Stromal cell of bone marrow (primary cell): ENCODE measurements at places on chromosomes 2 and 18.
A peak's percentile ranks its signal among the peaks of the same experiment; 100 is the strongest.

DNA sequence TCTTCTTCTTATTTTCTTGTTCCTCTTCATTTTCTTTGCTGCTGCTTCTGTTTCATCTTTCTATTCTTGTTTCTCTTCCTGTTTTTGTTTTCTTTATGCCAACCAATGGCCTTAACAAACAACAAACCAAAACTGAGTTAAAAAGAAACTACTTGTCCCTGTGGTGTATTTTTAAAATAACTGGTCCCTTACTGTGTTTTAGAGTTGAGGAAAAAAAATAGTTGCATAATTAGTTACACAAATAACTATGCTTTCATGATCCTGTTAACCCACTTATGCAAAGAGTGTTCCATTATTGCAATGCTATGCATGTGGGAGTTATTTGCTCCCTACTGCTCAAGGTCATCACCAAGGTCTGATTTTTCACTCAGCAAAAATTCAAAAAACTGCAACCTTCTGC, 39.5 kb upstream of the IMP4 start:
- DNase-seq = no peak

- peak; percentile 66 for DNase-seq
Measured at GRCh38 chr2:152396051-152396511, 61.1 kb downstream of the FMNL2 start.

GRCh38 chr2:217186152-217186551, 326.3 kb upstream of the TNP1 start:
- DNase-seq = no peak

- peak; percentile 87 for DNase-seq
Measured at GRCh38 chr2:54239427-54239826, 16.6 kb downstream of the TSPYL6 start.

- no peak for DNase-seq
Measured at GRCh38 chr2:40592218-40592617, 140.3 kb upstream of the SLC8A1 start.

DNA sequence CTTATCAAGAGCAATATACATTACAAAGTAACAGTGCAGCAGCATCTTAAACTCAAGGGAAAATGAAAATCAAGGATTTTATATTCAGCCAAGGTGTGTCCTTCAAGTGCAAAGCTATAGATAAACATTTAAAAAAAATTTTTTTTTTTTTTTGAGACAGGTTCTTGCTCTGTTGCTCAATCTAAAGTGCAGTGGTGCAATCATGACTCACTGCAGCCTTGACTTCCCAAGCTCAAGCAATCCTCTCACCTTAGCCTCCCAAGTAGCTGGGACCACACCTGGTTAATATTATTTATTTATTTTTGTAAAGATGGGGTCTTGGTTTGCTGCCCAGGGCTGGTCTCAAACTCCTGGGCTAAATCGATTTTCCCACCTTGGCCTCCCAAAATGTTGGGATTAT, 9.0 kb downstream of the CDKL4 start:
- no peak for DNase-seq

DNA sequence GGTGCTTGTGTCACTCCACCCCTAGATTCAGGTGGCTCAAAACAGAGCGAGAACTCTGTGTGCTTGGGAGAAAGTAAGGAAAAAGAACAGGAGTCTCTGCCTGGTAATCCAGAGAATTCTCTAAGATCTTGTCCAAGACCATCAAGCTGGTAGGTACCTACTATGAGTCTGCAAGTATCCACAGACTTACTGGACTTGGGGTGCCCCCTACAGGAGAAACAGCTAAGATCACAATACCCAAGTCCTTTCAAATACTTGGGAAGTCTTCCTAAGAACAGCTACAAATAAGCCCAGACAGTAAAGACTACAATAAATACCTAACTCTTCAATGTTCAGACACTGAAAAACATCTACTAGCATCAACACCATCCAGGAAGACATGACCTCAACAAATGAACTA, 1143.6 kb upstream of the ACVR2A start:
- DNase-seq = no peak

GRCh38 chr2:34529965-34530364, 930.9 kb upstream of the FAM98A start:
- DNase-seq = no peak

DNA sequence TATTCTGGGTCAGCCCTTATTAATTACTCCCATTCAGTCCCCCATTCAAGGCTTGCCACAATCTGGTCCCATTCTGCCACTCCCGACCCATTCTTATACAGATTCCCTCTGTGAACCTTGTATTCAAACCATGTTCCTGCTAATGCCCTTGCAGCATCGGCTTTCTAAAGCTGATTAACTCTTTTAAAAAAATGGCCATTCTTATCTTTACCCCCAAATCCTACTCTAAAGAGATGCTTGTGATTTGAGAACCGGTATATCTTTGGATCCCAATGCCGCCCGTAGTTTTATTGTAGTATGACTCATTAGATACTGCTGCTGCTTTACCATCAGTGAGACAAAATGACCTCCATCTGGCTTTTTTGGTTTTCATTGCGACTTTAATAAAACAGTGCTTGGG, 72.2 kb downstream of the XRCC5 start:
- no peak for DNase-seq

GRCh38 chr18:47436871-47437270, 185.4 kb upstream of the SKOR2 start:
- no peak for DNase-seq

GRCh38 chr2:67503066-67503795, 106.1 kb downstream of the ETAA1 start:
- peak; percentile 72 for DNase-seq

- no peak for DNase-seq
Measured at GRCh38 chr2:70103531-70104061, 16.3 kb downstream of the PCBP1 start.

GRCh38 chr2:219514196-219514761, at the start of gene ASIC4:
Gene ASIC4, plus strand, starts transcription at chr2:219514482. Its CDS starts 243 bp downstream, at chr2:219514725.
- DNase-seq = no peak

DNA sequence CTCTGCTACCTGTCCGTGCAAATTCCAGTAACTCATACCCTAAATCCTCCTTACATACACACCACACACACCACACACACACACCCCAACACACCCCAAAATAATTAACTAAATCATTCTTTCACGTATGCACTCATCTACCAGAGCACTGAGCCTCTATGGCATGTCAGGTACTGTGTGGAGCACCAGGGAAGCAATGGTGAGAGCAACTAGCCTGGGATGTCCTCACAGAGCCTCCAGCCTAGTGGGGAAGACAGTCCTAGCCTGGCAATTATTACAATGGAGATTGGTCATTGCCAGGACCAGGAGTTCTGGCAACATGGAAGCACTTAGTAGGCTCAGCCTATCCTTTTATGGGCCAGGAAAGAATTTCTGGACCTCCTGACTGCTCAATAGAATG, 72.7 kb upstream of the LCLAT1 start:
- no peak for DNase-seq
